IMR-90 (cell line): ENCODE measurements at places on chromosomes 2 and 18.

DNA sequence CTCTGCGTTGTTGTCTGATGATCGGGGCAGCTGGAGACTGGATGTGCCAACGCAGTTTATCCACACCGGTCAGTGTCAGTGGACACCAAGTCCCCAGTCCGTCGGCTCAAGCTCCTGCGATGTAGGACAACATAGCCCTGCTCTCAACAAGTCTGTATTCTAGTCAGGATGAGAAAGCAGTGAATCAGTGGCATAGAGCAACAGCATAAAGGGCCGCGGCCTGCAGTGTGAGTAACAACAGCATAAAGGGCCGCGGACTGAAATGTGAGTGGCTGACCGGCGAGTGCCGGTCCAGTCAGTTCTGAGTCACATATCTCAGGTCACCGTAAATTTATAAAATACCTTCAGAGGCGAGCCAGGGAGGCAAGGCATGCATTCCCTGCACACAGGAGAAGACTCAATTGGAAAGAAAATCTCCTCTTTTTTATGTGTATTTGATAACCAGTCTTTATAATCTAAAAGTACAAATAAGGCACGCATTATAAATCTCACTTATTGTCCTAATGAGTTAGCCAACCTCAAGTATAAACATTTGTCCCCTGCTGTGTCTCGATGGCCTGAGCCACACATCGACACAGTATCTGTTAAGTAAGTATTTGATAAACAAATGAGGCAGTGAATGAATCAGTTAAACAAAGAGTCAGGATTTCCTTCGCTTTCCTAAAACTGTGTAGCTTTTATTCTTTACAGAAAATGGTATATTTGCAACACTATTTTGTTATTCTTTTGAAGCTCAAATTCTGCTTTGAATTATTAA lies 33.8 kb upstream of the NFATC1 start:
- peak; percentile 95 for DNase-seq

- DNase-seq: no peak
Observed at GRCh38 chr2:215919624-215920243, 93.6 kb downstream of the MREG start.

DNA sequence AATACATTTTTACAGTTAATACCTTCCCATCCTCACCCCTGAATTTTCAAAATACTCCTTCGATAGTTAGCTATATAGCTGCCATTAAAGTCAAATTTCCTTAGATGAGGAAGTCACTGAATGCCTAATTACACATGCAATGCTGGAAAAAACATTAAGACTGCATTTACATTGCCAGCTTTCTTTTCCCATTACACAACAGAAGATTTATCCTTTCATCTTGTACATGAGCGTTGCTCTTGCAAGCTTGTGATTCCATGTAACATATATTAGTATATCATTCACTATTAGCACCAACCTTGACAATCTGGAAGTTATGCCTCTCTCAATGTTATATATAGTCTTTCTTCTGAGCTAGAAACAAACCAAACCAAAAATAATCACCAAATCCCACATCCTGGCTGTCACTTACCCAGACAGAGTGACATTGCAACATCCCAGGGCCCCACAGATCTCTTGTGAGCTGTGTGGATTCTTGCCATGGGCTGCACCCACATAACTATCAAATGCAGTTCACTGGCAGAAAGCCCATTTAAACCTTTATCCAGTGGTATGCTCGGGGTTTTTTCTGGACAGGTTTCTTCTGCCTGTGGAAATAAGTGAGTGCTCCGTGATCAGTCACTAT lies 79.2 kb upstream of the PAPOLG start:
- DNase-seq: no peak

- DNase-seq: peak; percentile 70
Observed at GRCh38 chr2:60926741-60927552, 45.6 kb downstream of the REL start.

DNA sequence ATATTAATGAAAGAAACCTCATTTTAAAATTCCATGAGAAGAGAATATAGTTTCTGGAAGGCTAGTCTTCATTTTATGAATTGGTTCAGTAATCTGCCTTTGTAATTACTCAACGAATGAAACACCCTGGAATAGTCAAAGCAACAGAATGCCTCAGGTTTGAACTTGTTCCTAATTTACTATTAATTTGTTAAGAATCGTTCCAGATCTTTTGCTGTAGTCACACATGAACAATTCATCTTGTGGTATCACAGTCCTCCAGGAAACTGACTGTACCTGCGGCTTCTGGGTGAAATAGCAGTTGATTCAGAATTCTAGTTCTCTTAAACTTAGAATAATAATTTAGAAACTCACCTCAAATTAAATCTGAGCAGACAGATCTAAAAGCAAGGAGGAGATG lies 282.7 kb upstream of the MAP2 start:
- DNase-seq: no peak

DNA sequence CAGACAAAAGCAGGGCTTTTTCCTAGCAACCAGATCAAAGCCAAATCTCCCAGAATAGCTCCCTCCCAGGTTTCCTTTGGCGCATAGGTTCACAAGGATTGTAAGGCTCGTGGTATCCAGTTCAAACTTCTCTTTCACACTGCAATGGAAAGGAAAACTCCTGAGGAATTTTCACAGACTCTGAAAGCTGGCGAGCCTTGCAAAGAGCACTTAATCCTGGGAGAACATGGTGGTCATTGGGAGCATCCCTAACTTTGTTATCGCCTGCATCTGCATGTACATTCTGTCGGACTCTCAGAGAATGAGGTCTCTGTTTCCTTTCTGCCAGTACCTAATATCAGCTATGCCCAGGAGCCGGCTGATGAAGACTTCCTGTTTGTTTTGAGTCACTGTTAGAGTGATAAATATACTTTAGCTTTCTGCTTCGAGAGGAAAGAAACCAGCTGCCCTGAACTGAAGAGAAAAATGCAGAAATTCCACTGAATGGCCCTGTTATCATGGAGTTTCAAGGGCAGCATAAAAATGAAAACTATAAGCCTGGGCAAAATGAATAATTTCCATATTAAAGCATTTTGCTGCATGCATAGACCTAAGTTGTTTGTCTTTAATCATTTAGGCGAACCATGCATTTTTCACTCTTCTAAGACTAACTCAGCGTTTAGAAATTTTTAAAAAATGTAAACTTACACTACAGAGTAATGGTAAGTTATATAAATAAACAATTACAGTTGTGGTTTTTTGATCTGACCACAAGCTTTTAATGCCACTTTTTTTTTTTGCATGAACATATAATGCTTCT lies 76.4 kb upstream of the ZEB2 start:
- peak; percentile 69 for DNase-seq

DNA sequence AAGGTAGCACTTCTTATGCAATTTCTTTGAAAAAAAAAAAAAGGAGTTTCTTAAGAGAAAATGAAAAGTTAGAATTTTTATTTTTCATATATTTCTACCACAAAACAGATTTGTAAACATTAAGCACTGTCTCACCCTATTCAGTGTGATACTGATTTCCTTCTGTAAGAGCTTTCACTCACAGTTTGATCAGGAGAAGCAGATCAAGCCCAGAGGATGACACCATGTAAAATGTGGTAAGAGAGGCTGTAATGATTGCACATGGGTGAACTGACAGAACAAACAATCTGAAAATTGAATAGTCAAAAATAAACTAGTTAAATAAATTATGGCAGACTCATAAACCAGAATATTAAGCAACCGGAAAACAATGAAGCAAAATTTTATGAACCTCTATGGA lies 54.5 kb downstream of the MEMO1 start:
- no peak for DNase-seq

DNA sequence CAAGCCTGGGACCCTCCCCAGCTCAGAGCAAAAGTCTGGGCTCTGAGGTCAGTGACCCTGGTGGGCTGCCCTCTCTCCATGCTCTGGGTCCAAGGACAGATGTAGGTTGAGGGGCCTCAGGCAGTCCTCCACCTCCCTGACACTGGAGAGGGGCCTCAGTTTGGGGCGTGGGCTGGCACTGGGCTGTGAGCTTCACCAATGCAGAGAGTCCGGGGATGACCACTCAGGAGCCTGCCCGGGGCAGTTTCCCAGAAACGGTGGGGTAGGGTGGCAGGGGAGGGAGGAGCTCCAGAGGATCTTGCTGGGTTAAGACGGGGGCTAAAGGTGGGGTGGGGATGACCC lies 40.5 kb upstream of the SMAD7 start:
- no peak for DNase-seq

- DNase-seq: no peak
Observed at GRCh38 chr18:68607852-68608251, 107.1 kb downstream of the TMX3 start.
